ENCODE measurements at places on chromosomes 4 and X.

DNA sequence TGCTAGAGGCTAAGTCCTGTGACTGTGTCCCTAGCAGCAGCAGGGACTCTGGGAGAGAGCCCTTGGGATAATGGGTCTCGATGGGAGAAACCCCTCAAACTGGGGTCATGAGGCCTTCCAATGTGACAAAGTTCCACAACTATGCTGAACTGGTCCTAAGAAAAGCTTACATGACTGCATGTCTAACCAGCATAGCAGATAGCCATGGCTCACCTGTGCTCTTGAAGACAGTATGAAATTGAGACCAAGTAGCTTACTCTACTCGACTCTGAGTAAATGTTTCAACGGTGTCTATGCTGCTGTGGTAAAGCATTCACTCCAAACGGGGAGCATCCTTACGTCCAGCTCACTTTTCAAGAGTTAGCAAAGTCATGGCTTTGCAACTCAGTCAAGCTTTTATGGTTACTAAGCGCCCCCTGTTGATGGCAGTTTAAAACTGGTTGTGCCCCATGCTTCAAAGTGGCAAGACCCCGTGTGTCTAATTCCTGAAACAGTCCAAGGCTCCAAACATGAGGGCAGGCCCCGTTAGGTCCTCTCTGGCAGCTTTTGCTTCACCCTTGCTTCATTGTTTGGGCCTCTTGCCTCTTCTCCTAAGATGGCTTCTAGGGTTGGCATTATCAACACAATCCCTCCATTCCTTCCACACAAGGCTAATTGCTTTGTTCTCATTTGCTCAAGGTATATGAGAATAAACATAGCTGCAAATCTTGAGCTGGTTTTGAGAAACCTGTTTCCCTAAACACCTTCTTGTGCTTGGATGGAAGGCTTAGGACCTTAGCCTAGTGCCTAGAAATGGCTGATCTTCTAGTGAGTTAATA, 46.6 kb downstream of the CCNG2 start:
- peak; percentile 23 for DNase-seq

GRCh38 chr4:124053872-124054538, 657.4 kb downstream of the SPRY1 start:
- DNase-seq, result no peak

DNA sequence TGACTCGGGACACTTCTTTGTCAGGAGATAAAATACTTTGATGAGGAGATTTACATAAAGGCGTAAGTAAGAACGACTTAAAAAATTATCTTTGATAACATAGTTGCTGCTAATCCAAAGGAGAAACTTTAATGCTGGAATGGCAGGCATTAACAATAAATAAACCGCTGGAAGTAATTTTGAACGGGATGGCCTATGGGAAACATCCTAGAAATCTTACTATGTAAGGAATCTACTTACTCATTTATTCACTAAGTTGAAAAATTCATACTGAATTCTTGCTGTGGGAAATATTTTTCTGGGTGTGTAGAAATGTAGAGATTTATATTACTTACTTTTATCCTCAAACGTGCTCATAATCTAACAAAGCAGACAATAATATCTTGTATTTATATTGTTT, 425.7 kb upstream of the ZFP42 start:
- no peak for DNase-seq

GRCh38 chr4:184807797-184808712, 17.7 kb downstream of the ACSL1 start:
- no peak for DNase-seq

- DNase-seq, result no peak
Observed at GRCh38 chr4:182765987-182766856, 151.0 kb downstream of the DCTD start.

GRCh38 chr4:180635281-180635680, 1607.9 kb upstream of the TENM3 start:
- no peak for DNase-seq

- DNase-seq, result peak; percentile 19
Observed at GRCh38 chrX:119605464-119606279, 552 bp downstream of the NKRF start.

- DNase-seq, result no peak
Observed at GRCh38 chr4:41631523-41631922, 93.6 kb downstream of the LIMCH1 start.

- no peak for DNase-seq
Observed at GRCh38 chr4:60033826-60034225, 1166.3 kb upstream of the ADGRL3 start.

DNA sequence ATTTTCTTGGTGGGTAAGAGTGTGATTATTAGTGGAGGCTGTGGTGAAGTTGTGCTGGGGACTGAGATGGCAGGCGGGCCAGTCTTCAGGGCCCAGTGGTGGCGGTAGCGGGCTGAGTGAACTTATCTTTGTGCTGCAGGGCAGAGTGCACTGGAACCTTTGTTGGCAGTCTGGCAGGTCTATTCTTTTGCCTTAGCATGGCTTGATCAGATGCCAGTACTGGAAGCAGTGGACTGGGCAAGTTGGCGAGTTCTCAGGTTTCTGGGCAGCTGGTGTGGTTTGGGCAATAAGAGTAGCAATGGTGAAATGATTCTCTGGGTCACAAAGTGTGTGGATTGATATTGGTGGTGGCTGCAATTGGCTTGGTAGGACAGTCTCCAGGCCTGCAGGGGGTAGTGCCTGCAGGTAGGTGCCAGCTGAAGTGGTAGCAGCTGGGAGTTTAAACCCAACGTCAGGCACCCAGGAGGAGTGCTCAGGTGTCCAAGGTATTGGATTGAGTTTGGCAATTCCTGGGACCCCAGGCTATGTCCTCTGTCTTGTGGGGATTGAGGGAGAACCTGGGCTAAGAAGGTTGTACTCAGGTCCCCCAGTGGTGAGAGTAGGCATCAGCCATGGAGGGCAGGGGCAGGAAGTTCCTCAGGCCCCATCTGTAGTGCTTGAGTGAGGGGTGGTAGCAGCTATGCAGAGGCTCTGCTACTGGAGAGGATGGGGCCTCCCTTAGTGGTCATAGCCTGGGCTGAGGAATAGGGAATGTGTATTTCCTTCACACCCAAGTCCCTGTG, 34.9 kb upstream of the SLC25A14 start:
- no peak for DNase-seq

DNA sequence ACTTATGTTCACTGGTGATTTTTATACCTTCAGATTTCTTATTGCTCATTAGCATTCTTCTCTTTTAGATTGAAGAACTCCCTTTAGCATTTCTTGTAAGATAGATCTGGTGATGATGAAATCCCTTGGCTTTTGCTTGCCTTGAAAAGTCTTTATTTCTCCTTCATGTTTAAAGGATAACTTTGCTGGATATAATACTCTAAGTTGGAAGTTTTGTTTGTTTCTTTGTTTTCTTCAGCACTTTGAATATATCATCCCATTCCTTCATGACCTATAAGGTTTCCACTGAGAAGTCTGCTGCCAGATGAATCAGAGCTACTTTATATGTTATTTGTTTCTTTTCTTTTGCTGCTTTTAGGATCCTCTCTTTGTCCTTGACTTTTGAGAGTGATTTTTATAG, 18.5 kb downstream of the CC2D2A start:
- DNase-seq, result no peak

GRCh38 chr4:14178421-14178820, 550.9 kb upstream of the BOD1L1 start:
- no peak for DNase-seq

GRCh38 chr4:114028071-114028470, 48.6 kb upstream of the ARSJ start:
- DNase-seq, result no peak

- DNase-seq, result no peak
Observed at GRCh38 chr4:139819082-139819481, 153.5 kb downstream of the MGST2 start.

GRCh38 chr4:46386570-46386969, 3.4 kb downstream of the GABRA2 start:
- no peak for DNase-seq

GRCh38 chrX:134324359-134324758, 87.4 kb downstream of the CCDC160 start:
- no peak for DNase-seq

- no peak for DNase-seq
Observed at GRCh38 chrX:74107666-74108065, 196.3 kb upstream of the ZCCHC13 start.

DNA sequence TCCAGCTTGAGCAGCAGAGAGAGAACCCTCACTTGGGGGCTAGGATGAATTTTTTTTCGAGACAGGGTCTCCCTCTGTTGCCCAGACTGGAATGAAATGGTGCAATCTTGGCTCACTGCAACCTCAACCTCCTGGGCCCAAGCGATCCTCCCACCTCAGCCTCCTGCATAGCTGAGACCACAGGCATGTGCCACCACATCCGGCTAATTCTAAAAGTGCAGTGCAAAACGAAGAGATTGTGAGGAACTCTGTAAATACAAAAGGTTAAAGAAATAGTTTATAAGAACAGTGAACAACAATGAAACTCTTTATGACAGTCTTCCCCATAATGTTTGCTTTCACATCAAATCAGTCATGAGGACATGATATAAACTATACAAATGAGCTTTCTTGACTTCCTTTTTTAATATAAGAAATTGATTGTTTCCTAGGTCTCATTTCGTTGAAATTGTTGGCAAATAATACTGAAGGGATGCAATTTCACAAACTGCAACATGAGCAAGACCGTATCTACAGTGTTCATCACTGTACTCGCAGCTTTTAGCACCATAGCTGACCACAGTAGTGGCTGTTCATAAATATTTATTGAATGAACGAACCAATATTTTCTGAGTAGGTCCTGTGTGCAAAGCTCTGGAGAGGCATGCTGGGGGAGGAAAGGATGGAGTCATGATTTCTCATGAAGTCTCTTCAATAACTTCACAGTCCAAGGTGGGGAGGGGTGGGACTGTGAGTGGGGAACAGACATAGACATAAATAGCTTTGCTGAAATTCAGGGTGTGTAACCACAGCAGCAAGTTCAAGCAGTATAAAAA, 116.1 kb downstream of the SHROOM3 start:
- DNase-seq, result no peak

GRCh38 chr4:42673082-42673425, 16.1 kb upstream of the ATP8A1 start:
- DNase-seq, result peak; percentile 28

- DNase-seq, result no peak
Observed at GRCh38 chrX:40085714-40086113, 12.0 kb downstream of the BCOR start.

- no peak for DNase-seq
Observed at GRCh38 chr4:37666625-37667071, 19.5 kb downstream of the RELL1 start.

- DNase-seq, result no peak
Observed at GRCh38 chr4:94715726-94716125, 42.0 kb upstream of the BMPR1B start.

GRCh38 chr4:80207172-80207583, 9.9 kb downstream of the PRDM8 start:
- no peak for DNase-seq

GRCh38 chr4:88600176-88600838, 8.0 kb downstream of the HERC3 start:
- DNase-seq, result no peak

- DNase-seq, result no peak
Observed at GRCh38 chr4:137738375-137738990, 206.2 kb upstream of the PCDH18 start.

DNA sequence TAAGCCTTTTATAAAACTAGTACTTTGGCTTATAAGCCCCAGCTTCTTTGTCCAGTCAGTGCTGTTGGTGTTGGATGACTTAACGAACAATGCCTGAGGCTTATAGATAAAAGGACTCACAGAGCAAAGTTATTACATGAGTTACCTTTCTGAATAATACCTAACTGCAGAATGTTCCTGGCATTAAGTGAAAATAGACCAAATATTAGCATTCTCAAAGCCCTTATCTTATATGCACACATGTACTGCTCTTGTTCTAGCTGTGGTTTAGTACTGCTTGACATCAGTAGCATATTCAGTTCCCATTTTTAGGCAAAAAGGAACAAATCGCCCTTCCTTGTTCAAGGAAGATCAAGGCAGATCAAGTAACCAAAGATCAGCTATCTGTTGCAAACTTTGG, 131.6 kb downstream of the ZNF330 start:
- no peak for DNase-seq

DNA sequence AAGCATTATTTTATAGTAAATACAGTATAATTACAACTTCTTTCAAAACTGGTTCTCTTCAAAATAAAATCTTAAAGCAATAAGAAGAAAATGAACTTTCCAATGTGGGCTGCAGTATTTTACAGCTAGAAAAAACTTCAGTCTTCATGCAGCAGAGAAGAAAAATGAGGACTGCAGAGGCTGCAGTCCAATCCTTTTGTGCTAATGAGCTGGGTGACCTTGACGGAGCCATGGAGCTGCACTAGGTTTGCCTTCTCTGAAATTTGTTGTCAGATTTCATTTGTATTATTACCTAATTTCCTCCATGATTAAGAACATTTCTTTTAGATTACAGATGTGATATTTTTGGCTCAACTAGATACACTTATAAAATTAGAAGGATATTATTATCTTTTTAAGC, 245.2 kb upstream of the ADAMTS3 start:
- DNase-seq, result no peak

- no peak for DNase-seq
Observed at GRCh38 chr4:1222036-1222789, 26.7 kb downstream of the CTBP1 start.

GRCh38 chr4:137534516-137534915, 2.2 kb upstream of the PCDH18 start:
- no peak for DNase-seq

DNA sequence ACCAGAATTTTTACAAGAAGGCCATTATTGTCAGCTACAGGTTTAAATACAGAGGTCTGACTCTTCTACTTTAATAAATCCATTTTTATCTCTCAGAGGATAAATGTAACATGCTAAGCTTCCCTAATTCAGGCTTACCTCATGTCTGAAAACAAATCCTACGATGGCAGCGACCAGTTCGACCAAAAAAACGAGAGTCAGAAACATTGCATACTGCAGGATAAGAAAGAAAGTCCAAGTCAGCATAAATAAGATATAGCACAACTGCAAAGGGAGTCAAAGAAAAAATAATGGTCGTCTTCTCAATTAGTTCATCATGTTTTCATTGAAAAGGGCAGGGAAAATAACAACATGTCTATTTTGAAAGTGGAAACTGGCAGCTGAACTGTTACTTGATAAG, 1.6 kb downstream of the TSPAN6 start:
- DNase-seq, result no peak

GRCh38 chr4:16250661-16251365, 24.5 kb upstream of the TAPT1 start:
- no peak for DNase-seq

- DNase-seq, result no peak
Observed at GRCh38 chrX:28223991-28224390, 242.7 kb upstream of the DCAF8L1 start.

Data from left ventricle myocardium inferior (tissue), 1 donor.